Right ventricle myocardium inferior (tissue), 1 donor: ENCODE measurements at places on chromosomes 7 and 10. TPM values are rescaled to one million over a fixed set of nuclear protein-coding genes. Genes with fewer than 3 reads are reported as not detected.
A peak's percentile ranks its signal among the peaks of the same experiment; 100 is the strongest.

DNA sequence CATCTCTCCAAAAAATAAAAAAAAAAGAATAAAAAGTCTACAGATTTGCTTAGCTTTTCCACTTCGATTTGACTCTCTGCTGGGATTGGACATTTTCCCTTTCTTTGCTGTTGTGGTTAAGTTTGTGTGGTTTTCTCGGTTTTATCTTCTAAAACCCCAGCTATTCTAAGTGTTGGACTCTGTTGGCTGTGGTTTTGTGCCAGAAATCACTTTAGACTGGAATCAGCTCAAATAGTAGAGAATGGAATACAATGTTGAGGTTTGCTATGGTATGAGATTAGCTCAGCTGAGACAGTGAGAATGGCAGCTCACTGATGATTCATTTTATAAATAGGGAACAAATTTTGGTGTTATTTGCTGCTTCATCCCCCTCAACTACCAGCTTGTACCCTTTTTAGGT is 116.0 kb downstream of the BUB3 start:
- no peak for DNase-seq

DNA sequence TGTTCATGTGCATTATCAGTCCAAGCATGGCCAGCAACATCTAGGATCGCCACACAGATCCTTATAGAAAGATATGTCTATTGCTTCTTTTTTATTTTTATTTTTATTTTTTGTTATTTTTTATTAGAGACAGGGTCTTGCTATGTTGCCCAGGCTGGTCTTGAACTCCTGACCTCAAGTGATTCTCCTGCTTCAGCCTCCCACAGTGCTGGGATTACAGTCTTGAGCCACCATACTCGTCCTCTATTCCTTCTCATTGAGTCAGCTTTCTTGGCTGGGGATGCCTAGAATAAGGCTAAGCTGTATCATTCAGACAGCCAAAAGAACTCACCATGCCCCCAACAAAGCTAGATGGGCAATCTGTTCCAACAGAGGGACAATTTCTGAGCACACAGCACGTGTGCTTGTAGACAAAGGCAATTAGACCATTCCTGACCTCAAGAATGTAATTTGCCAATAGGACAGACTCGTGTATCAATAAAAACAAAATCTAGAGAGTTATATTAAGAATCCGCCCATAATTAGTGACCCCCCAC is 264.0 kb upstream of the NEBL start:
- no peak for DNase-seq

DNA sequence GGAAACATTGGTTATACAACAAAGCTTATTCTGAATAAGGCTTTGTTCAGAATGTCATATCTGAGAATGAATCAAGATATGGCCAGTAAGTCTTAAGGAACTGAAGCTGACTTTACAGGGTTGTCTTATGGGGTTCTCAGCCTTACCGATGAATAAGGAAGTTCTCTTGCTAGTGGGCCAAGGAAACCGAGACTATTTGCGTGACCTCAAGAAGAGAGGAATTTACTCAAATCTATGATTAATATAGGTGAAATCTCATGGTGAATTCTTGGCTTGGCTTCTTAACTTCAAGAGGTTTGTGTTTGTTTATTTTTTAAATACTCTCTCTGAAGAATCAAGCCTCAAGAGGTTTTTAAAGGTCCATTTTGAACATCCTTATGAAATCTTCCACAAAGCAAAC is 4.7 kb upstream of the MRLN start:
- DNase-seq: no peak

GRCh38 chr7:101457001-101457750 is 94.5 kb downstream of the COL26A1 start:
- DNase-seq: no peak

DNA sequence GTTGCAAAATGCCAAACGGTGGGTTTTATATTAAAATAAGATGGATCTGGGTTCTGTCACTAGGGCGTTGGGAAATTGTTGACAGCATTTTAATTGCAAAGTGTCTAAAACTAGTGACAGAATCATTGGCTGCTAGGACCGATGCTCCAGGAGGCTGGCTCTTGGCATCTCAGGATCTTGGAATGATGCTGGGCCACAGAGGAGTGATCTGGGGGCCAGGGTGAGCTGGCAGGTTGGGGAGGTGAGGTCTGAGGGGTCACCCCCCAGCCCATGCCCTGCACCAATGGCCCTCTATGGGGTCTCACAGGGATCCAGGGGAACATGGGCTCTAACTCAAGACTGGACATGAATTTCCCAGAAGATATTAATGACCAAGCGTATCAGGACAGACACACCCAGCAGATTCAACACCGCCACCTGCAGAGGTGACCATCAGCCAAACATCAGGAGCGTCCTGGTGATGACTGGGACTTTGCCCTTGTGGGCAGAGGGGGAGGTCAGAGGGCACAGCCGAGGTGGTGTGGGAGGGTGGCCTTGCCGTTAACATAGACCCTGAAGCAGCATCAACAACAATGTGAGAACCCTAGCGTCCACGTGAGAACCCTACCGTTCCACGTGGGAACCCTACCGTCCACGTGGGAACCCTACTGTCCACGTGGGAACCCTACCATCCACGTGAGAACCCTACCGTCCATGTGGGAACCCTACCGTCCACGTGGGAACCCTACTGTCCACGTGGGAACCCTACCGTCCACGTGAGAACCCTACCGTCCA is 89.0 kb upstream of the PPP2R2D start:
- peak; percentile 45 for DNase-seq

DNA sequence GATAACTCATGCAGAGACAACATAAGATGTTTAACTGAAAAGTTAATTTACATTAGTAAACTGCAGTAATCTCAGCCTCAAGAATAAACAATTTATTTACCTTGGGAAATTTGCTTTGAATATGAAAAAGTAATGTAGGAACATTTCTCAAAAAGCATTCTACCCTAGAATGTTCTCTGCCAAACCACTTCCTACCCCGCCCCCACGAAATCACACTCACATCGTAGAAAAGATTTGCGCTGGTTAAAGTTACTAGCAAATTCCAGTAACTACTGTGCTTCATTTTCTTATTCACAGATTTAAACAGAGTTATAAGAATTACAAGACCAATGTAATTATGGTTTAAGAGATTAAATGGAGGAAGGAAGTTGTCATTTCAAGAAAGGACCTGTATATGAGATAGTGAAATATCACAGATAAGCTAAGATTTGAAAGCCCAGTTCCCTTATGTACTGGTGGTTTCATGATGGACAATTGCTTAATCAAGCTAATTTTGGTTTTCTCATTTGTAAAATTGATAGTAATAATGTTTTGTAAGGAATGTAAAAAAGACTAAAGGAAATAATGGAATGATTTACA is 175.4 kb downstream of the GNAI1 start:
- DNase-seq: no peak

DNA sequence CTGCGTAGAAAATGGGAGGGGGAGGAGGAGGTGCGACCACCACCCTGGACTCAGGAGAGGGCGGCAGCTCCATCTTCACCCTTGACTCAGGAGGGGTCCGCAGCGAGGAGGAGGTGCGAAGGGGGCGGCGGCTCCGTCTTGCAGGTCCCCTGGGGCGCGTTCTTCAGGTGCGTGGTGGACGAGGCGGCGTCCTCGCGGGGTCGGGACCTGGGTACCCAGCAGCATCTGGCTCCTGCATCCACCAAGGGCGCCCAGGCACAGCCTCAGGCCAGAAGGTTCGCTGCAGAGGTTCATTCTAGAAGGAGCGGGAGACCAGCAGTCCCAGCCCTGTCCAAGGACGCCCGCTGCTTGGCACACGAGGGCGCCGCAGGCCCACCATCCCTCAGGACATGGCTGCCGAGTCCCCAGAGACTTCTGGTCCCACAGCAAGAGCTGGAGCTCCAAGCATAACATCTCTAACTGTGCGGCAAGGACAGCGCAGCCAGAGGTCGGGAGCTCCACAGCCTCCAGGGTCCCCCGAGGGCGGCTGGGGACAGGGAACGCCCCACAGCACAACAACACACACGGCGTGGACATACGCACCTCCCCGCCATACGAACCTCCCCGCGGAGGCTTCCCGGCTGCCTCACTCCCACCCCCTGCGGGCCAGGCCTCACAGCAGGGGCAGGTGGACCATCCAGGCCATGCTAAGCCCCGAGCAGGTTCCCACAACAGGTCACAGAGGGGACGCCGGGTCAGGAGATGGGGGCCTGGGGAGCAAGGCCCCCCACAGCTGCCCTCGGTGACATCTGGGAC is 16.8 kb upstream of the DPYSL4 start:
- no peak for DNase-seq

GRCh38 chr7:129225931-129226572 is 1.2 kb downstream of the AHCYL2 start:
- no peak for DNase-seq

DNA sequence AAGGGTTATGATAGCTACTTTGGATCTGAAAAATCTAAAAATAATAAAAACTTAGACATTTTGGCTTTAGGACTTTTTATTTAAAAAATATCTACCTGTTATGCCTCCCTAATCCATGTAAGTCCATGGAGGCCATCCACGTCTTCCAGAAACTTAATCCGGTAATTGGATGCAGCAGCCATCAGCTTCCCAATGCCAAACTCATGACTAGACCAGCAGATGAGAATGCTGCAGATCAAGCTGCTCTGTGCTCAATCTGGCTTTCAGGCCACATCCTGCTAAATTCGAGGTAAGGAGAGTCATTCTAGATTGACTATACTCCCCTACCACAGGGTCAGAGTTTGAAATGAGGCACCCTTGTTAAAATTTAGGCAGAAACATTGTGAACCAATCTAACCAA is 168.5 kb upstream of the TCERG1L start:
- DNase-seq: no peak

The OPN4 gene
- 0.41 TPM for total RNA-seq

DNA sequence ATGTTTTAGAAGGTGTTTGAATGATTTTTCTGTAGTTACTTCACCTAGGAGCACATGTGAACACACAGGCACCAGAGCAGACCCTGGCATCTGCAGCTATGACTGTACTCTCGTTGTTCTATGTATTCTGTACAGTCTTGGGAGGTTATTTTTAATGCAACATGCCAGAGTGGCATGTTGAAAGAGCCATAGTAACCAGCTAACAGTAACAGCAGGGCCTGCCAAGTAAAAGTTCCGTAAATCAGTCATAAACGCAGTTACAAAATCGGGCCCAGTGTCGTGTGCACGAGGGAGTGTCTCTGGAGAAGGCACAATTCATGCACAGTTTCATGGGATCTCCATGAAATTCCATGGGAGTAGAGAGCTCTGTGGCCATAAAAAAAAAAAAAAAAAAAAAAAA is 108.3 kb upstream of the CDK6 start:
- no peak for DNase-seq

DNA sequence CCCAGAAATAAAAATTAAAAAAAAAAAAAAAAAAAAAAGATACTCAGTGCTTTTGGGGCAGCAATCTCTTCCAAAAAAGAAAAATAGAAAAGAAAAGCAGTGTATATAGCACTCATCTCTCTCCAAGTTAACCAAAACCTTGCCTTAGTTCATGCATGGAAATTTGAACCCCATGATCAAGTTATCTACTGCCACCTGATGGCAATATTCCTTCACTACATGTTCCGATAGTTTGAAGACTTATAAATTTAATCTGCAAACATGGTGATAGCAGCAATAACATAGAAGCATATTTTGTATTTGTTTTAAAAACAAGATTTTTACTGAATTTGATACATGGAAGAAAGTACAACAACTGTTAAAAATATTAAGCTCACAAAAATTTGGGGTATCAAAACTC is 48.6 kb upstream of the SLIT1 start:
- DNase-seq: no peak

- no peak for DNase-seq
These were observed 36.3 kb downstream of the WDR11 start for GRCh38 chr10:120887482-120887881.

DNA sequence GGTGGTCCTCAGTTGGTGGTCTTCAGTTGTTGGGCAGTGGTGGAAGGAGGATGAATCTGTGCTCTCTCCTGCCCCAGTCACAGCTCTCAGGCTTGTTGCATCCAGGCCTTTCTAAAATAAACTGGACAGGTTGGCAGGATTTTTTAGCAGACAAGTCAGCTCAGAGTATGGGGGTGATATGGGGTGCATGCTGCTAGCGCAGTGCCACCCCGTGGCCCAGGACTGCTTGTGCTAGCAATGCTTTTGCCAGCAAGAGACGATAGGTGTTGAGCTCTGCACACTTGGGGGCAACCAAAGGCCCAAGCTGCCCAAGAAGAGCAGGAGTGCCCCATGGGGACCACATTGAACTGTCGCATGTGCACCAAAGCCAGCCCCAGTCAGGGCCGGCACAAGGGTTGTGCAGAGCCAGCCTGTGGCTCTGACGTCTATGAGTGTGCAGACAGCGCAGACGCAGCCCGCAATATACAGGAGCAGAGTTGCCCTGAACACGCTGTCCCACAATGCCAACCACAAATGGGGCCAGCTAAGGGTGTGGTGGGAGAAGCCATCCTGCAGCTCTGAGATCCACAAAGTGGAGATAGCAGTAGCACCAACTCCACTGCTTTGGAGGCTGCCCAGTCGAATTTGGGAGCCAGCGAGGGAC is 49.8 kb upstream of the PDSS1 start:
- no peak for DNase-seq

DNA sequence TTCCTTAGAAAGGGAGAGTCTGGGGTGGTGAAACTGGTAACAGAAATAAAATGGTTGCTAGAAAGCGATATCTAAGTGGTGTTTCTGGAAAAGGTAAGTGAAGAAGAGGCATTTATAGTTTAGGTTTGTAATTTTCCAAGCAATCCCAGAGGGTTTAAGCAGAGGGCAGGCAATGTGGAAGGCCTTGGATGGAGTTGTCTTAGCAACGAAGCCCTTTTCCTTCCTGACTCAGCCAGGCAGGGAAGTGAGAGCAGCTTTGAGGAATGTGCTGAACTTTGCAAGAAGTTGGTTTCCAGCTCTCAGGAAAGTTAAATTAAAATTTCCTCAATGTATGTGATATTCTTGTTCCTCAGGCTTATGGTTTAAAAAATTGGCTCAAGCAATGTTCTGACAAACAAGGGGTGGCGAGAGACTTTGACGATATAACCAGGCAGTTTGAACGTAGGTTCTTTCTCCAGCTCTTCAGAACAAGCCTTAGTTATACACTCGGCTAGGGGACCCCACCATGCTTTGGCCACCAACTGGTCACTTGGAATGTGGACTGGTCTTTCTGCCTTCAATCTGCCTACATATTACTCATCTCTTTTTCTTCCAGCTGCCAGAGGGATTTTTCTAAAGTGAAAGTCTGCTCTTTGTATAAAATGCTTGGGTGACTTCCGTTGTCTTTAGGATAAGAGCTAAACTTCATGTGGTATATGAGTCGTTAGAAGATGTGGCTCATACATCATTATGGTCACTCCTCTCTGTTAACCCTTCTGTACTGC is 66.9 kb upstream of the SLC25A13 start:
- DNase-seq: no peak

The TNRC18 gene
- total RNA-seq: 34.8 TPM

GRCh38 chr10:13686331-13686752 is 99.6 kb downstream of the PRPF18 start:
- DNase-seq: no peak

DNA sequence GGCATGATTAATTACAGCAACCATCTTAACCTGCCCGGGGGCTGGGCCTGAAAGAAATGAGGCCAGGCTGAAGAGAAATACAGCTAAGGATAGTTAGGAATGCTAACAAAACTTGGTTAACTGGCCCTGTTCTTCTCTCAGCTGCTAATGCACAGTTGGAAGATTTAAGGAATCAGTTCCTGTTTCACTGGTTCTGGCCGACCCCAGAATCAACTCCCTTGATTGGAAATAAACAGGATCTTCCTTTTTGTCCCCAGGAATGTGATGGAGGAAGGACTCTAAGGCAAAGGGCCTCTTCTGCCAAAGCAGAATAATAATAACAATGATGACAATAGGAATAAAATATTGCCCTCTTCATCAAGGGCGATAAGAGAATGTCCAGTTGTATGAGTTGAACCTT is 3.5 kb upstream of the LRMDA start:
- DNase-seq: no peak

The EVX1 gene
- total RNA-seq: not detected
